MM.1S (cell line): ENCODE measurements at places on chromosomes 7 and 10.

GRCh38 chr7:87628780-87629569, 777 bp downstream of the RUNDC3B start:
- peak; percentile 69 for DNase-seq

DNA sequence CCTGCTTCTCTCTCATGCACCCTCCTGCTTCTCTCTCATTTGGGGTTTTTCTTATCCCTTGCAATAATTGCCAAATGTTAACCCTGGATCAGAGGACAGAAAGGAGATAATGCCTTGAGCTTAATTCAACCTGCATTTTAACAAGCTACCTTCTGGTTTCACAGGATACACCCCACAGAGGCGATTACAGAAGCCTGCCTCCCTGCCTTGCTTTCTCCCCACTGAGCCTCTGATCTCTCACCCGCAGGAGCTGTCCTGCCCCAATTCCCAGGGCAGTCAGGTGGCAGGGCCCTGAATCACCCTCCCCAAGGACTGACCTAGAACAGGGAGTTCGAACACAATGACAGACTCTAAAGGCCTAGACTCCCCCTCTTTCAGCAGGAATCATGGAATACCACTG, 959.5 kb downstream of the GRID1 start:
- no peak for DNase-seq

- no peak for DNase-seq
Measured at GRCh38 chr7:129609666-129610065, 1.9 kb upstream of the NRF1 start.

GRCh38 chr10:77840636-77841035, 85.9 kb downstream of the DLG5 start:
- DNase-seq: no peak

DNA sequence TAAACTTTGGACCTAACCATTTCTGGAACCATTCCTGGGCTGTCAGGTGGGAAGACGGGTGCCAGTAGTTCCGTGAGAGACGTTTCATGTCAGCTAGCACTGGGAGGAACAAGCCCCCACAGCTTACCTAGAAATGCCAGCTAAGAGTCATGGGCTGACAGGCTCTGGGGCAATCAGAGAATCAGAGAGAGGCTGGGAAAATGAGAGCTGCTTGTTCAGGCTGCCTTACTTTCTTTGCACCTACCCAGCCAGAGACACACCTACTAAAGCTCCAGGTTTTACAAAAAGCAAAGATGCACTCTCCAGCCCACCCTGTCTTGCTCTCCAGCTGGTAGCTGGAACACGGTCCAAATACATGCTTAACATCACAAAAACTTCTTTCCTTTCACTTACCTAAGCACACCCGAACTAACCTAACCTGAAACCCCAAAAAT, 688 bp downstream of the PTN start:
- DNase-seq: no peak

DNA sequence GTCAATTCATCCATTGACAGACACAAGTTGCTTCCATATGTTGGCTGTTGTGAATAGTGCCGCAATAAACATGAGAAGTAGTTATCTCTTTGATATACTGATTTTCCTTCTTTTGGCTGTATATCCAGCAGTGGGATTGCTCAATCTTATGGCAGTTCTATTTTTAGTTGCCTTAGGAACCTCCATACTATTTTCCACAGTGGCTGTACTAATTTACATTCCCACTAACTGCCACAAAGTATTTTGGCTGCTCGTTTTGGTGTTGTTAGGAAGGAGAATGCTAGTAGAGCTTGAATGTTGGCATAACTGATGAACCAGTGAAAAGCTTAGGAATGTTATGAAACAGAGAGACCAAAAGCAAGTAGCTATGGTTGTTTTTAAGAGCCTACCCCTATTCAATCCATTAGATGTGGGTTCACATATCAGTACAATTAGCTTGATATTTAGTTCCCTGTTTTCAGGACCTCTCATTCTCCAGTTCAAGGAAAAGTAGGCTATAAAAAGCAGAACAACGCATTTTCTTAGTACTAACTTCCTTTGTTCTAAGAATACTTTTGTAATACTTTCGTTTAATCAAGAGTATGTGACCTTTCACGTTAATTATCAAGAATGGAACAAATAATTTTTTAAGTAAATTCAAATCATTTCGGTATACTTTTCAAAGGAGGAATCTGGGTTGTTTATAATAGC, 100.3 kb downstream of the FAS start:
- DNase-seq: no peak

DNA sequence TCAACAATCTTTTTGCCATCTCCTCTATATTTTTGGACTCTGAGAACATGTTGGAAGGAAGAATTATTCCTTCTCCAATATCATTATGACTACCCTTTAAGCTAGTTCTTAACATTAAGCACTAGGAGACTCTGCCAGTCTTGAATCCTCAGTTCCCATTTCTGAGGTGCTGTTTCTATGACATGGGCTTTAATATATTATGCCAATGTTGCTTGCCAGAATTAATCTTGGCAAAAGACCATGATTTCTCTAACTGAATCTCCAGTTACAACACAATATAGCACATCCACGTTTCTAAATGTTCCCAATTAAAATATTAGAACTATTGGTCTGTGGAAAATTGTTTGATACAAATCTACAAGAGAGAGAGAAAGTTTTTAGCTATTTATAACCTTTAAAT, 250.0 kb downstream of the HGF start:
- DNase-seq: no peak

GRCh38 chr10:77965294-77965693, 38.7 kb upstream of the DLG5 start:
- no peak for DNase-seq

- no peak for DNase-seq
Measured at GRCh38 chr10:1631282-1631681, 106.0 kb downstream of the ADARB2 start.

- DNase-seq: no peak
Measured at GRCh38 chr10:90930971-90931871, 10.3 kb upstream of the ANKRD1 start.

DNA sequence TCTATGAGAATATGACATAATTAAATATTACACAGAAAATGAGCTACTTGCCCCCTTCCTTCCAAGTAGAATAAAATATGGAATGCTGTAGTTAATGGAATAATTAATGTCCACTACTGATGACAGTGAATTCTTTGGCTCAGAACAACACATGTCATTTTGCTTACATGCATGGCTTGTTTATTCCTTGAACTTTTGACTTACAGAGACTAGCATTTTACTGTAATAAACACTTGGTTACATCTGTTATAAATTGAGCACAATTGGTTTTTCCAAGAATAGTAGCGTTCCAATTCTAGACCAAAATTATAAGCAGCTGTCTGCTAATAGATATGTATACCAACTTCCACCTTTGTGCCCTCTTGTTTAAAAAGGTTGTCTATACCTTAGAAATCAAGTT, 286.7 kb downstream of the OTUD1 start:
- DNase-seq: no peak

- DNase-seq: no peak
Measured at GRCh38 chr10:122521011-122521410, 39.5 kb upstream of the DMBT1 start.

- DNase-seq: no peak
Measured at GRCh38 chr7:129765352-129765751, 153.8 kb downstream of the NRF1 start.

DNA sequence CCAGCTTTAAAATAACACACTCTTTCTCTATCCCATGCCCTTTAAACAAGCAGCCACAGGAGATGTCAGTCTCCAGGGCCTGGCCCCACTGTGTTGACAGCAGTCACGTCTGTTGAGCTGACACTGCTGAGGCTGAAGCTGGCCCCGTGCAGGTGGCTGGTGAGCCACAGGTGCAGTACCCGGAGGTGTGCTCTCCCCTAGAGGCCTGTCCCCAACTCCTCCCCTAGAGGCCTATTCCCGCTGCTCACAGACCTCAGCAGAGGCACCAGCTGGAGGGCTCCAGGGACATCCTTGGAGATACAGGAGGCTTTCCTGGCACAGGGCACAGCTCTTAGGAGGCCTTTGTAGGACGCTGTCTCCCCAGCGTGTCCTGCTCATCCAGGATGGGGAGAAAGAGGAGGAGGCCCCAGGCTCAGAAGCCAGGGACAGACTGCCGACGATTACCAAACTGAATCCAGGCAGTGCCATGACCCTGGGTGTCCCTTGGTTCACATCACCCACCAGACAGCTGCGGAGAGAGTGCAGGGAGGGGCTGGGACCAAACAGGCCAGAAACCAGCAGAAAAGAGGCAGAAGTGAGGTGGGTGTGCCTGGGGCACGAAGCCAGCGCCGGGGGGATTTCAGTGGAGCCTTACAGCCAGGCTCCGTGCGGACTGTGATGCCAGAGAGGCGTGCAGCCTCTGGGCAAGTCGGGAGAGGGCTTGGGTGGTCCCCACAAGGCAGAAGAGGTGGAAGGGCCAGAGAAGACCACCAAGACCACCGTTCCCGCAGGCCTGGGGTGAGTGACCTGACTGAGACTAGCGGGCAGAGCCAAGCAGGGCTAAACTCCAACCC, 18.5 kb upstream of the TTYH3 start:
- peak; percentile 14 for DNase-seq

DNA sequence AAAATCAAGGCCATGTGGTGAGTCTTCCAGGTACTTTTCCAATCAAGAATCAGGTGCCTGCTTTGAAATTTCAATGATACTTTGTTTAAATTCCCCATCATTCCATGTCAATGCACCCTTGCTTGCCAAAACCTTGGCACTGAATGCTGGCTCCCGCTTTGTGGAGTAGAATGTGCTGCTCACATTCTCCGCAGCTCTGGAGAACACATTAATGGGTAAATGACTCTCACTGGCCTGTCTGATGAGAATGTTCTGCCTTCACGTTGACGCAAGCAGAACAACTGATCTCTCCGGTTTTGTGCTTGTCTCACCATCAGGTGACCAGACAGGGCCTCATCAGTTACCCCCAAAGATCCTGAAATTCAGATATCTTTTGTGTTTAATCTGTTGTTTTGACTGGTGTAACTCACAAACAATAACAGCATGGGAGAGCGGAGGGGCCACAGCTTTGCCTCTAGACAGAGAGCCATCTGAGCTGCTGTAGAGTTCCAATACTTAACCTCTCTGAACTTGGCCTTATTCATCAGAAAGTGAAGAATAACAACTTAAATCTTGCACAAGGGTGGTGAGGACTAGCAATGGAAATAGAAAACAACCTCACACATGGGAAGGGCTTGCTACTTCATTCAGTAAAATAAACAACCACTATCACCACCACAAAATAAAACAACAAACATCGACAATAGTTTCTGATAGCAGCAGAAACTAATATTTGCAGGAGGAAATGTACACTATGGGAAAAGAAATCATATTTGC, 276.9 kb upstream of the IGFBP3 start:
- DNase-seq: no peak

DNA sequence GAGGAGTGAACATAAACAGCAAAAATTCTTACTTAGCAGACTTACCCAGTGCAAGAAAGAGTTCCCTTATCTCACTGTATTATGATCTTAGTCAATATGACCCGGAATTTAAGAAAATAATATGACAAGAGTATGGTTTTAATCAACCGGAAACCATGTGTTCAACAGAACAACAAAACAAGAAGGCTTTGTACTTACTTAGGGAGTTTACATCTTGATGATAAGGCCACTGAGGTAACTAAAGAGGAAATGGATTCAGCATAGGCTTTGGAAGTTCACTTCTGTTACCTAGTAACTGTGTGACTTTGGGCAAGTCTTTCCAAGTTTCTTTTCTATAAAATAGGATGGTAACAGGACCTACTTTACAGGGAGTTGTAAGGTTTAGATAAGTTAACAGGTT, 7.4 kb upstream of the FAS start:
- no peak for DNase-seq

DNA sequence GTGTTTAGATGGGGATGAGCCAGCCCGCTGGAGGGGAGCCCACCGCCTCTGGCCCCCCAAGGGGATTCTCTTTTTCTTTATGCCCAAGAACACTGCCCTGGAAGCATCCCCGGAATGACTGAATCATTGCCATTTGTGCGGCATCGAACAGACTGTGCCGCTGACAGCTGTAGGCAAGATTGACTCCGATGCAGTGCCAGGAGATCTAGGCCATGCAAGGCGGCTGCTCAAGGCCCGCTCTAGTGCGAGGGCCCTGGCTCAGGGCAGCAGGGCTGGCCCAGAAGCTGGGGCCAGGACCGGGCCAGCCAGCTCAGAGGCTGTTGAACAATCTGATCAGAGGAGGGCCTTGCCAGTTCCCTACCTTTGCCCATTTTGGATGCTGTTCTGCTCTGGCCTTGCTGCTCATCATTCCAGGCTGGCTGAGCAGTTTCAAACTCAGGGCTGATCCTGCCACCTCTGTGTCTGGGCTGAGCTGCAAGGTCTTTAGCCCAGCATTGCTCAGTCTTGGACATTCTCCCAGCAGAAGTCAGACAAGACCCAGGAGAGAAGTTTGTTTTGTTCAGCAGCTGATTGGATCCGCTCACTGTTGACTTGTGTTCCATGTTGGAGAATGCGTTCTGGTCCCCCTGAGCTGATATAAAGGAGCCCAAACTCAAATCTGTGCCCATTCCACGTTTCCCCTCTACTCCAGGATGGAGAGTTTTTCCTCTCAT, 485.3 kb upstream of the GALNT17 start:
- no peak for DNase-seq

DNA sequence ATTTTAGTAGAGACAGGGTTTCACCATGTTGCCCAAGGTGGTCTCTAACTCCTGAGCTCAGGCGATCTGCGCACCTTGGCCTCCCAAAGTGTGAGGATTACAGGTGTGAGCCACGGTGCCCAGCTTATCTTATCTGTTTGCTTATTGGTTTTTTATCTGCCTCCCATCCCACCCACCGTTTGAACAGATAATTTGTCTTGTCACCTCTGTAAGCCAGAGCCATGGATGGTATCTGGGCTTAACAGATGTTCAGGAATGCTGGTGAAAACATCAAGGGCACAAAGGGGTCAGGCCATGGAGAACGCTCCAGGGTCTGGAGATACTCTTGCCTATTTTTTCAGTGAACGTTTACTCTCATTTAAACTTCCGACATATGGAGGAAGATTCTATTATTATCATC, 12.0 kb upstream of the NDST2 start:
- no peak for DNase-seq

GRCh38 chr10:36506697-36507496, 618.5 kb upstream of the ANKRD30A start:
- no peak for DNase-seq

DNA sequence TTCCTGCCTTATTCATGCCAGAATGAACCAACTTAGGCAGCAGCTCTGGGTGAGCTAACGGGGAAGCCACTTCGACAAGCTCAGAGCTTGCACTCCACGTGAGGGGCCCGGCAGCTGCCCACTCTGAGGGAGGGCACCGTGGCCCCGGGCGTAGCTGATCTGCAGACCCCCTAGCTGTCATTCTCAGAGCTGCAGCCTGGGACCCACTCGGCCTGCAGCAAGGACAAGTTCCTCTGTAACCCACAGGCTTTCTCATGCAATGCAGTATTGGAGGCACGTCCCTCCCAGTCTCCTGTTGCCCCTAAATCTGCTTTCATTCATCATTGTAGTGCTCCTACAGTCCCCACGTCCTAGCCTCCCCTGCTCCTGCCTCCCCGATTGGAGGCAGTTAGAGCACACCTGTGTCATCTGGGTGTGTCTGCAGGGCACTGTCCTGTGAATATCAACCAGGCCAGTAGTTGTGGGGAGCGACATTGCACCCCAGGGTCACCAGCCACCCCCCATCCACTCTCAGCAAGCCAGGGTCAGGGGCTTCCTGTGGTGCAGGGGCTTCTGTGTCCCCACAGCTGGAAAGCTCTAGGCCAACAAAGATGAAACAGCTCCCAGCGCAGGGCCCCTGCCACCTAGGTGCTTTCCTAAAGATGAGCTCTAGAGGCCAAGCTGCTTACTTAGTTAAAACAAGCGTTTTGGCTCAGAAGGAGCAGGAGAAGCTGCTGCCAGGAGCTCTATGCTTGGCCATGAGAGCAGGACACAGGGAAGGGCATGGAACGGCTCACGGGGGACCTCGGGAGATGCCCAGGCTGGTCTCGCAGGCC, 333.6 kb downstream of the ADARB2 start:
- DNase-seq: no peak

- no peak for DNase-seq
Measured at GRCh38 chr7:151207315-151207714, 3.0 kb downstream of the H2BK1 start.
